ENCODE measurements at places on chromosomes 3 and 15.

GRCh38 chr3:179732661-179733348 lies 80.0 kb downstream of the USP13 start:
- DNase-seq: no peak

- DNase-seq: no peak
These were observed 183.3 kb upstream of the BHLHE40 start for GRCh38 chr3:4795905-4796304.

GRCh38 chr3:117898722-117899522 lies 1135.7 kb downstream of the IGSF11 start:
- DNase-seq: no peak

GRCh38 chr3:72405943-72406566 lies 442.2 kb downstream of the SHQ1 start:
- DNase-seq: no peak

DNA sequence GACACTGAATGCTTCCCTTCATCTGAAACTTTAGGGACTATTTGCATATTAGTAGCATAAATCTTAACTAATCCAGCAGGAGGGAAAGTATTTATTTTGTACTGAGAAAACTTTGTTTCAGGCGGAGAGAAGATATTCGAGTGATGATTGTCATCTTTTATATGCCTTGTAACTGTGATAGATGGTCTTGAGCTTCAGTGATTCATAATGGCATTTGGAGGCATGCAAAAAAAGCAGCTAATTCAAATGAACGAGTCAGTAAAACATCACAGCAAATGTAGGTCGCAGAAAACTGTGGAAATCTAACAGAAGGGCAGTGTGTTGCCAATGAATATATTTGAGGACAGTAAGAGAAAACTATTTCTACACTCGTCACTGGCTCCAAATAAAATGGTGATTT lies 643.7 kb upstream of the NAALADL2 start:
- no peak for DNase-seq

DNA sequence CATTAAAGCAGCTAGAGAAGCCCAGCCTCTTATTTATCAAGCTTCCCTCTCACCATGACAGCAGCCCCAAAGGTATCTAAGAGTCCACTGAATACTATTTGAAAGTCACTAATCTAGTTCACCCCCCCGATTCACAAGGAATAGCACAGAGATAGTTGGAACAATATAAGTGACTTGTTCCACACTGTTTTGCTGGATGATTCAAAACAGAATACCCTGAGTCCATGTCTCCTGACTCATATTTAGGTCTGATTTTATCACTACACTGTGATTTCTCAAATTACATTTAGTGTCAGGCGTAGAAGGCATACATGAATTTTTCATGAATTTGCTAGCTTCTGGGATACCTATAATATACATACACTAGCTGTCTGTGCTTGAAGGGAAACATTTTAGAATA lies 18.7 kb upstream of the EOGT start:
- no peak for DNase-seq

DNA sequence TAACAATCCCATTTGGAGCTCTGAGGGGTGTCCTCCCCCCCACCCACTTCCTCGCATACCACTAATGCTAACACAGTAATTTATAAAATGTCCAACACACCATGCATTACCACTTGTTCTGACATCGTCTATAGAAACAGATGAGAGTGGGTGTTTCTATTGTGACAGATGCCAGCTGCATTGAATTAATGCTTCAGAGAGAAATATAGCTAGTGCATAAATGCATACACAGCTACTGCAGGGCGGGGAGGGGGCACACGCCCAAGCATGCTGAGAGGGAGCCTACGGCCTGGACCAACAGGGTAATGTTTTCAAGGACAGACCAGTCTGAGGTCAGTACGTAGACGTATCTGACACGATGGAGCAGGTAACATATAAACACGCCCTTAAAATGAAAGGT lies 106.0 kb upstream of the FEZF2 start:
- DNase-seq: no peak

GRCh38 chr15:89367485-89368451 lies 33.1 kb upstream of the POLG start:
- DNase-seq: no peak

DNA sequence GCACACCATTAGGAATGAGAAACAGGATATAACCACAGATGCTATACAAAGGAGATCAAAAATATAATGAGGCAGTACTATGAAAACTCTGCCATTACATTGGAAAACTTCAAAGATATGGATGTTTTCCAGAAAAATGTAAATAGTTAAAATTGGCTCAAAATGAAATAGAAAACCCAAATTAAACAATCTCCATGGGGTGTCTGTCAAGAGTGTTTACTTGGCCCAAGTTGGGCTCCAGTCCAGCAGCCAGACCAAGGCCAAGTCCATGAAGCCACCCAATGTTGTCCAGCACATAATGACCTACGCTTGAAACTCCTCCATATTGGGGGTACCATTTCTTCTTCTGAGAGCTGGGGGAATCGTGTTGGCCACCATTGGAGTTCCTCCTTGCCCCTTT lies 37.1 kb downstream of the CTXND1 start:
- no peak for DNase-seq

- DNase-seq: no peak
These were observed 325.1 kb downstream of the SUCLG2 start for GRCh38 chr3:67329358-67329757.

DNA sequence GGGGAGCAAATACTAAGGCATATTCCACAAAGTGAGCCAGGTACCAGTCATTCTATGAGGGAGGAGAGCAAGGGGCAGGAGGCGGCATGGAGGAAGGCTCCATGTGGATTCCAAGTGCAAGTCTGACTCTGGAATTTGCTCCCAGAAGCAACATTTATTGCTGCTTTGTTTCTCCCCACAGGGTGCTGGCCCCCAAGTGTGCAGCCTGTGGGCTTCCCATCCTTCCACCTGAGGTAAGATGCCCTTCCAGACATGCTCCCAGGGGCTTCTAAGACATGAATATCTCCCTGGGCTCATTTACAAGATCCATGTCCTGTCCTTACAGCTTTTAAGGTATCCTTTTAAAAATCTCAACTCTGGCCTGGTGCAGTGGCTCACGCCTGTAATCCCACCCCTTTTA lies 15.9 kb upstream of the SACM1L start:
- DNase-seq: no peak

GRCh38 chr3:138569090-138569489 lies 25.0 kb downstream of the CEP70 start:
- DNase-seq: no peak

DNA sequence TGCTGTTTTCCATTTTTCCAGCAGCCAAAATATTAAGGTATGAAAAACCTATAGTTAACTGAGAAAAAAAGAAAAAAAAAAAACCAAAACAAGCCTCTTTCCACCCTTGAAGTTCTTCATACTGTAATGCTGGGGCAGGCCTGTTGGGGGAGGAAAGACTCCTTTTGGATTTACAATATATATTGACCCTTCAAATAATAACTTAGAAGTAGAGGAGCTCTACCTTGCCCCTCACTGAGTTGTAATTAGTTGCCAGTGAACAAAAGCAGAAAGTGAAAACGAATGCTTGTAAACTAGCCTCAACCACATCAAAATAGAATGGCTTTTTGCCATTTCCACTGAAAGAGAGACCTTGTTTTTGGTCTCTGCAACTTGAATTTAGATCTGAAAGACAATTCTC lies 326.6 kb downstream of the NR2F2 start:
- DNase-seq: no peak
